ENCODE measurements at places on chromosomes 13 and 19. TPM values are rescaled to one million over a fixed set of nuclear protein-coding genes. Genes with fewer than 3 reads are reported as not detected.

ZNF471 gene
- 0.49 TPM for polyA plus RNA-seq

DNA sequence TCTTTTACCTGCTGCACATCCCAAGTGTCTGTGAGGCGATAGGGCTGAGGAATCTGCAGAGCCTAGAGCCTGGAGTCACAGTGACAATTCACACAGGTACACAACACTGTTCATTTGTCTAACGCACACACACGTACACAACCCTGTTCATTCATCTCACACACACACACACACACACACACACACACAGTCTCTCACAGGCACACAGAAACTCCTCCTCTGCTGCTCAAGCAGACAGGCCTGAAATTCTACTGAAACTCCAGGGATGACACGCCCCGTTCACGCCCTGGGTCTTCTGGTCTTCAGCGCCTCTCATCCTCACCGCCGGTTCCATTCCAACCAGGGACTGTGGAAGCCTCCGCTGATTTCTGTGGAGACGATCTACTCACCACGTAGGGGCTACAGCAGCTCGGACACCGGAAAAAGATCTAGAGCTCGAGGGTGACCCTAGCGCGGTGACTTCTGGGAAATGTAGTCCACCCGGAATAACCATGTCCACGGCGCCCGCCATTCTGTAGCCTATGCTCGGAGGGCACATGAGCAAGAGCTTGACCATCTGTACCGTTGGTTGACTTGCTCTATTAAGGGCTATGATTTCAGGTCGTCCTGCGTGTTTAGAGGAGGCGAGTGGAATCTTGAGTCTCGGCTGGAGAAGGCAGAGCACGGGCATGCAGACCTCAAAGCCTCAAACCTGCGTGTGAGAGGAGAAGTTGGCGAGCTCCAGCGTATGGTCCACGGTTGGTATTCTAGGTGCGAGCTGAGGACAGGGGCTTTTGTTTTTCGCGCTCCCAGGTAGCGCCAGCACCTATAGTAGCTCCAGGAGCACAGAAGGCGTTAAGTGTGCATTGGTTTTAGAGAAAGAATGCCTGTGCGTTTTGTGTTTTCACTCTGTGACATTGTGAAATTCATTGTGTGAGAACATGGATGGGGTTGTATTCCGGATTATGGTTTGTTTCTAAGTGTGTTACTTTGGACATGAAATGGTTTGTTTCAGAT is 33.4 kb downstream of the ZNF45 start:
- H3K27me3 ChIP-seq = no peaks in the 10 kb centered on the region
- H3K4me3 ChIP-seq = peak overlapping the region; percentile 98
- H3K27ac ChIP-seq = peak overlapping the region; percentile 88
- peaks cover 17% of the 10 kb centered on the region for H3K4me1 ChIP-seq
- peaks cover 70% of the 10 kb centered on the region for H3K36me3 ChIP-seq
- peak; percentile 61 for DNase-seq

- H3K4me1 ChIP-seq = peaks cover 11% of the 10 kb centered on the region
- H3K27me3 ChIP-seq = no peaks in the 10 kb centered on the region
- no peak for DNase-seq
- H3K27ac ChIP-seq = peak overlapping the region; percentile 29
Measured at GRCh38 chr19:4059453-4059871, 7.2 kb downstream of the ZBTB7A start.

GRCh38 chr13:106530980-106531481 is 4.4 kb downstream of the EFNB2 start:
- H3K27ac ChIP-seq = no peak overlapping the region
- no peaks in the 10 kb centered on the region for H3K36me3 ChIP-seq

DNA sequence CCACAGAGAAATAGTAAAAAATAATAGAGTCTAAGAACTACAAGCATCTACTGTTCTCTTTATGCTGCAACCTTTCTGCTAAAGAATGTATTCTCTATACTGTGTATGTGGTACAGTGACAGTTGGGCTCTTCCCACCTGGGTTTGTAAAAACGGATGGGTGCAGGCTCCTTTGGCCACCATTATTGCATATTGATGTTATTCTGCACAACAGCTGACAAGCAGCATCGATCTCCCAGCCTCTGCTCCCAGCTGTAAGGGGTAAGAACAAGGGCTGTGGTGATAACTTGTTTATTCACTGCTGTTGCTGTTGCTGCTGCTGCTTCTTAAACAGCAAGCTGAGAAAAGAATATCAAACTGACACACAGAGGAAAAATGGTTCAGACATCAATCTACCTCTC is 56.1 kb downstream of the KCNRG start:
- peaks cover 9% of the 10 kb centered on the region for H3K4me1 ChIP-seq
- no peak overlapping the region for H3K27ac ChIP-seq
- H3K4me3 ChIP-seq = no peak overlapping the region
- no peaks in the 10 kb centered on the region for H3K36me3 ChIP-seq
- DNase-seq = no peak
- no peaks in the 10 kb centered on the region for H3K27me3 ChIP-seq

- DNase-seq = no peak
- H3K27ac ChIP-seq = no peak overlapping the region
- no peak overlapping the region for H3K4me3 ChIP-seq
- no peaks in the 10 kb centered on the region for H3K36me3 ChIP-seq
- no peaks in the 10 kb centered on the region for H3K4me1 ChIP-seq
- H3K27me3 ChIP-seq = peaks cover 26% of the 10 kb centered on the region
Measured at GRCh38 chr13:106455190-106455589, 80.3 kb downstream of the EFNB2 start.

DNA sequence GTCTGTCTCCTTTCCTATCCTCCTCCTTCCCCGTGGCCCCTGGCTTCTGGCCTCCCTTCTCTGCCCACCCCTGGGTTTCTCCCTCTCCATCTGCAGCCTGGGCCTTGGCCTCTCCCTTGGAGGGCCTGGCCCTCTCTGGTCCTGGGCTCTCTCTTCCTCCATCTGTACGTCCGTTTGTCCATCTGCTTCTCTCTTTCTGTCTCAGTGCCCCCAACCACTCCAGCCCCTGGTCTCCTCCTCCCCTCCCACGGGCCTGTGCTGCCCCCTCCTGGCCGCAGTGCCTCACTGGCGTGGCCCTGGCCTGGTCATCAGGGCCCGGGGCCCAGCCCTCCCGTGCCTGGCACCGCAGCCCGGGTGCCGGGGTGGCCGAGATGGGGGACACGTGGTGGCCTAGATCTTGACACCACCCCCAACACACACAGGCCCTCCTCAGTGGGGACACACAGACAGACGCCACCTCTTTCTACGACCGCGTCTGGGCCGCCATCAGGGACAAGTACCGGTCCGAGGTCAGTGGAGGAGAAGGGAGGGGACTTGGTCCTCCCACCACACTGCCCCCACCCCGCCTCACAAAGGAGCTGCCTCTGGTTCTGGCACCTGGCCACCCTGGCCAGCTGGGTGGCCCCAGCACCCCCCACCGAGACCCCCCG is 11.3 kb downstream of the PRKCSH start:
- H3K36me3 ChIP-seq = peaks cover 10% of the 10 kb centered on the region
- H3K4me3 ChIP-seq = no peak overlapping the region
- H3K27me3 ChIP-seq = no peaks in the 10 kb centered on the region
- peaks cover 13% of the 10 kb centered on the region for H3K4me1 ChIP-seq

DNA sequence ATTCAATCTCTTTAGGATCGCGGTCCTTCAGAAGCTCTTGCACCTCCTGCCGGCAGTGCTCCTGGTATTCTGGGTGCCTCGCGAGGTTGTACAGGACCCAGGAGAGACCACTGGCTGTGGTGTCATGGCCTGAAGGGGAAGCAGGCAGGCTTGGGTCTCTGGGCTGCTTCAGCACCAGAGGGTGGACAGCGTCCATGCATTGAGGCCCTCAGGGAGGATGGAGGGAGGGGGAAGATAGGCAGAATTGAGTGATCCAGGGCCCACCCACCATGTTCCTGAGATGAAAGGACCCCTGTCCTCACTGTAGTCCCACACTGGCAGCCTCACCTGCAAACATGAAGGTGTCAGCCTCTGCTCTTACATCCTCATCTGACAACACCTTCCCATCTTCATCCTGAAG is 17.9 kb upstream of the OR10H5 start:
- H3K4me3 ChIP-seq = peak overlapping the region; percentile 48
- DNase-seq = no peak
- H3K27me3 ChIP-seq = peaks cover 84% of the 10 kb centered on the region
- no peaks in the 10 kb centered on the region for H3K36me3 ChIP-seq
- H3K4me1 ChIP-seq = no peaks in the 10 kb centered on the region

DNA sequence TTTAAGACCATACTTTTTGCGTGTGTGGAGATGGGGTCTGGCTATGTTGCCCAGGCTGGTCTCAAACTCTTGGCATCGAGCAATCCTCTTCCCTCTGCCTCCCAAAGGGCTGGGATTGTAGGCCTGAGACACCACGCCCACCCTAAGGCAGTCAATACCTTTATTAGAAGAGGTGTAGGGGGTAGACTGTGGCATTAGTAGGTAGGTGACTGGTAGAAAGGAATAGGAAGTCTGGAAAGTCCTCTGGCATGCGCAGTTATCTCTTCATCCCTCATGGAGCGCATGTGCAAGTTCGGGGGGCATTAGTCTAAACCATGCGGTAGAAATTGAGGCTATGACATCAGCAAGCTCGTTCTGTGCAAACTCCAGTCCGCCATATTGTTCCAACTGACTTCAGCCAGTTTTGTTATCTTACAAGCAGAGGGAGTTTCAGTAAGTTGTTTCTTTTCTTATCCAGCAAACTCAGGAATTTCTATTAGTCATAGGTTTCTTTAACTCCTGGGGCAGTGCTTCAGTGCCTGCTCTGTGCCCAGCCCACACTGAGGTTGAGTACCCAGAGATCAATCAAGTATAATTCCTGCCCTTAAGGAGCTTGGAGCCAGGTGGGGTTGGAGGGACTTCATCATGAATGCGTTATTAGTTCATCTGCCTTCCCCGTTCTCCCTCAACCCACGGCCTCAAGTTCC is 7.3 kb upstream of the RANBP3 start:
- H3K36me3 ChIP-seq = no peaks in the 10 kb centered on the region
- peaks cover 10% of the 10 kb centered on the region for H3K4me1 ChIP-seq
- no peak overlapping the region for H3K27ac ChIP-seq
- H3K4me3 ChIP-seq = no peak overlapping the region
- no peaks in the 10 kb centered on the region for H3K27me3 ChIP-seq
- no peak for DNase-seq

ZNF497 gene
- 0.23 TPM for polyA plus RNA-seq

GRCh38 chr13:57073983-57074382 is 66.7 kb upstream of the PRR20A start:
- no peak overlapping the region for H3K27ac ChIP-seq
- no peaks in the 10 kb centered on the region for H3K4me1 ChIP-seq
- no peak overlapping the region for H3K4me3 ChIP-seq
- no peak for DNase-seq
- H3K36me3 ChIP-seq = no peaks in the 10 kb centered on the region

- H3K4me3 ChIP-seq = no peak overlapping the region
- no peaks in the 10 kb centered on the region for H3K4me1 ChIP-seq
- peaks cover 4% of the 10 kb centered on the region for H3K27me3 ChIP-seq
- H3K36me3 ChIP-seq = no peaks in the 10 kb centered on the region
- DNase-seq = no peak
- H3K27ac ChIP-seq = no peak overlapping the region
Measured at GRCh38 chr13:36454987-36455386, 22.7 kb downstream of the CCNA1 start.

GRCh38 chr13:113404366-113404722 is 40.4 kb upstream of the GRTP1 start:
- peaks cover 6% of the 10 kb centered on the region for H3K27me3 ChIP-seq
- H3K4me3 ChIP-seq = no peak overlapping the region
- H3K36me3 ChIP-seq = no peaks in the 10 kb centered on the region
- no peak overlapping the region for H3K27ac ChIP-seq

MRI1 gene
- 8.3 TPM for polyA plus RNA-seq

SIGLEC12 gene
- polyA plus RNA-seq = not detected

GRCh38 chr13:34001389-34001788 is 183.4 kb downstream of the RFC3 start:
- H3K27me3 ChIP-seq = no peaks in the 10 kb centered on the region
- no peak overlapping the region for H3K4me3 ChIP-seq
- H3K4me1 ChIP-seq = no peaks in the 10 kb centered on the region

SYT3 gene
- polyA plus RNA-seq = not detected

- DNase-seq = no peak
- peaks cover 34% of the 10 kb centered on the region for H3K4me1 ChIP-seq
- peak overlapping the region; percentile 25 for H3K4me3 ChIP-seq
- H3K27me3 ChIP-seq = no peaks in the 10 kb centered on the region
- H3K27ac ChIP-seq = peak overlapping the region; percentile 65
Measured at GRCh38 chr19:1080360-1081161, 13.6 kb downstream of the ARHGAP45 start.

DNA sequence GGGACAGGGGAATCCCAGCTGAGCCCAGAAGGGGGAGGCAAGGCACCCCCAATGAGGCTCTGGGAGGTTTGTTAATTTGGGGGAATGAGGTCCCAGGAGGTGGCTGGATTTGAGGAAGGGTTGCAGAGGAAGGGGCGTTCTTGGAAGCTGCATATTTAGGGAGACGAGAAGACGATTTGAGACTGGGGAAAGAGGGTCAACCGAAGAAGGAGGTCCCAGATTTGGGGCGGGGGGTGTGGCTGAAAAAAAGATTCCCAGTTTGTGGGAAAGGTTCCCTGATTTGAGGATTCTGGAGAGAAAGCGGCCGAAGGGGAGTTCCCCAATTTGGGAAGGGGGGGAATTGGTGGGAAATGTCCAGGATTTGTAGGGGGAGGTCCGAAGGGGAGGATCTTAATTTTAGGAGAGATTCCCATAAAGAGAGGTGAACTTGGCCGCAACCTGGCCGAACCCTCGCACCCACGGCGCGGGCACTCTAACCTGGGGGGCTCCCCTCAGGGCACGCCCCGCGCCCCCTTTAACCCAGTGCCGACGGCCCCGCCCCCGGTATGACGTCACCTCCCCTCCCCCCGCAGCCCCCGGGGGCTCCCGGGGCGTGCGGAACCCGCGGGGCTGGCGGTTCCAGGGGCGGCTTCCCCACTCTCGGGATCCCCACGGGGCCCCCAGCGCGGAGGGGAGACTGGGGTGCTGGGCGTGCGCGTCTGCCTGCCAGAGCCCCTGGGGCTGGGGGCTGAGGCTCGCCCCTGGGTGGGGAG is 1.2 kb downstream of the PTPRS start:
- H3K27ac ChIP-seq = peak overlapping the region; percentile 74
- DNase-seq = no peak
- peaks cover 35% of the 10 kb centered on the region for H3K27me3 ChIP-seq
- peaks cover 15% of the 10 kb centered on the region for H3K4me1 ChIP-seq
- H3K36me3 ChIP-seq = no peaks in the 10 kb centered on the region

CYP2A6 gene
- not detected for polyA plus RNA-seq

DNA sequence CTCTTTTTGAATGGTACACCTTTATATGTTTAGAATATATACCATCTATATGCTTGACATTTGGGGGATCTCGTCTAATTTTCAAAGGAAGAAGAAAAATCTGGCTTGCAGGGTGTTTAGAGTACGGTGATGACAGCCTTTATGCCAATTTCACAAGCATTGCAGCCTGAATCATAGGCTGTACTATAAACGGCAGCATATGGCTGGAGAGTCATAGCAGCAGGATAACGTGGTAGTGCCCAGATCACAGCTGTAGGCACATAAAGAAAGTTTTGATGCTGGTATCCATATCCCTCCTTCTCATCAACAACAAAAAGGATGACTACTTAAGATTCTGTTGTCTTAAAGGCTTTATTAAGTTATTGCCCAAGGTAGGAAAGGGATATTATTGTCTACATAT is 253.0 kb downstream of the PCDH9 start:
- peaks cover 4% of the 10 kb centered on the region for H3K36me3 ChIP-seq
- no peaks in the 10 kb centered on the region for H3K27me3 ChIP-seq
- H3K4me1 ChIP-seq = no peaks in the 10 kb centered on the region
- DNase-seq = no peak
- H3K27ac ChIP-seq = no peak overlapping the region
- H3K4me3 ChIP-seq = no peak overlapping the region

ADM5 gene
- not detected for polyA plus RNA-seq

NHLRC3 gene
- 4.0 TPM for polyA plus RNA-seq

All from naive B cell (primary cell).